ENCODE measurements at places on chromosomes 12 and 14.

- DNase-seq, result no peak
Measured at GRCh38 chr12:94186278-94187241, 38.2 kb downstream of the PLXNC1 start.

DNA sequence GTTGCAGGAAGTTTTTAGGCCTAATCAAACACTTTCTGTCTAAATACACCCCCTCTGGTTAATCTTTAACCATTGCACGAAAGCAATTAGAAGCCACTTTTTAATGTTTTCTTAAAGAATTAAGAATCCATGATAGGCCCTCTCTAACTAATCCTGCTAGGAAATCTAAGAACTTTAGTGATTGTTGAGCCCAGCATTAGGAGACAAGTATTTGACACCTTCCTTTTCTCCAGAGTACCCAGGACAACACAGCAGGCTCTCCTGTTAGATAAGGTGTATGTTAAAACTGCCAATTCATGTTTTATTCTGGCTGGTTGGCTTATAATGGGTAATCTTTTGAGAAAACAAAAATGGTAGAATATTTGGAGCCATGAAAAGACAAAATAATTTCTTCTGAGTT is 95.0 kb downstream of the ALX1 start:
- no peak for DNase-seq

- DNase-seq, result no peak
Measured at GRCh38 chr12:5254703-5255102, 177.2 kb upstream of the NTF3 start.

GRCh38 chr12:32000373-32001005 is 41.3 kb downstream of the RESF1 start:
- DNase-seq, result no peak

GRCh38 chr14:99256483-99256874 is 15.5 kb downstream of the BCL11B start:
- DNase-seq, result no peak

DNA sequence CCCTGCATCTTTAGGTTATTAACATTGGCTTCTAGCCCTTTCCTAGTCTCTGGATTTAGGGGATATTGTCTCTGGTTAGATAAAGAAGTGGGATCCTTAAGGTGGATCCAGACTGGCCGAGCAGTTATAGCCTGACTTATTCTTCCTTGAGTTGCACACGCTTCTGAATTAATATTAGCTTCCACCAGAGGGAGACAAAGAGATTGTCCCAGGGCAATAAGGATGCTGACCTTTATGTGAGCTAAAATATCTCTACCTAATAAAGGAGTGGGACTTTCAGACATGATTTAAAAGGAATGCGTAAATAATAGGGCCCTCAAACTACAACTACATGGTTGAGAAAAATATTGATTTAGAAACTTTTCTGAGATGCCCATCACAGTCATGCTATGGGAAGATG is 139.7 kb downstream of the SLCO1B3 start:
- DNase-seq, result peak; percentile 44

GRCh38 chr12:6146509-6146908 is 22.0 kb upstream of the VWF start:
- no peak for DNase-seq

GRCh38 chr12:106227641-106228319 is 20.0 kb downstream of the CKAP4 start:
- peak; percentile 43 for DNase-seq

DNA sequence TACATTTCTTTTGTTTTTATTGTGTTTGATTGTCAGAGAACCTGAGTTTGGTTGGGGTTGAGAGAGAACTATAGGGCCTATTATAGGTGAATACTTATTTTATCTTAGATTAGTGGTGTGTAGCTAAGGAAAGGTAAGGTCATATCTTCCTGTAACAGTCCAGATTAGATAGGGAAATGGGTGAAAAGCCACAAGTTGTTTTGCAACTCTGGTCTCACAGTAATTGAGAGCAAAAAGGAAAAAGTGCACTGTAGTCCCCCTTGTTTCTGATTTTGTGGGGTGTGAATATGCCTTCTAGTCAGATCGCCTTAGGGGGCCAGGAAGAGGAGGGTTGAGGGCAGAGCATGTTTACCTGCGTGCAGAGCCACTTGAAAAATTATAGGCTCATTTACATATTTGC is 8.9 kb downstream of the MSRB3 start:
- no peak for DNase-seq

GRCh38 chr14:103729496-103730448 is 14.2 kb downstream of the ZFYVE21 start:
- no peak for DNase-seq

GRCh38 chr12:32312049-32312670 is 87.2 kb upstream of the FGD4 start:
- peak; percentile 74 for DNase-seq

- DNase-seq, result no peak
Measured at GRCh38 chr12:12930633-12931219, 21.2 kb downstream of the GPRC5D start.

- DNase-seq, result no peak
Measured at GRCh38 chr14:105140581-105140980, 28.0 kb downstream of the JAG2 start.

GRCh38 chr14:33949411-33949893 is 1.4 kb downstream of the EGLN3 start:
- DNase-seq, result no peak

GRCh38 chr14:92511453-92512238 is 1.9 kb upstream of the RIN3 start:
- no peak for DNase-seq

GRCh38 chr12:45518291-45519235 is 210.9 kb upstream of the ARID2 start:
- DNase-seq, result peak; percentile 46

GRCh38 chr14:76919431-76920330 is 93.5 kb downstream of the LRRC74A start:
- DNase-seq, result no peak

- DNase-seq, result peak; percentile 30
Measured at GRCh38 chr12:51924551-51925319, 17.4 kb downstream of the ACVRL1 start.

- no peak for DNase-seq
Measured at GRCh38 chr14:60867503-60868172, 113.2 kb downstream of the TRMT5 start.

GRCh38 chr12:85484387-85484786 is 204.4 kb downstream of the ALX1 start:
- peak; percentile 10 for DNase-seq

DNA sequence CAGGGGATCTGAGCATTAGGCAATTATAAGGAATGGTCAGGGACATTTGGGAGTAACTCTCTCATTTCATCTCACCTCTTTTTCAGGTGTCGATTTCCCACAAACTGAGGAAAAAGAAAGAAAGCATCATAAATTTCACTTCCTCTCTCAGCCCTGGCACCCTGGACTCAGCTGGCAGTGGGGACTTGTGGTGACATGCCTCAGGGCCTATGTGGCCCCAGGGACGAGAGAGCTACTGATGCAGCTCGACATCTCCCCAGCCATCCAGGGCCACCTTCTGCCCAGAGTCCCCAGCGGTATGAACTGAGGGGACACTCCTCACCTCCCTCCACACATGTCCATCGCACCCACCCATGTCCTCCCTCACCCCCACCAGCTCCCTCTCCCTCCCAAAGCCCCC is 11.7 kb downstream of the TNFRSF1A start:
- DNase-seq, result peak; percentile 55

DNA sequence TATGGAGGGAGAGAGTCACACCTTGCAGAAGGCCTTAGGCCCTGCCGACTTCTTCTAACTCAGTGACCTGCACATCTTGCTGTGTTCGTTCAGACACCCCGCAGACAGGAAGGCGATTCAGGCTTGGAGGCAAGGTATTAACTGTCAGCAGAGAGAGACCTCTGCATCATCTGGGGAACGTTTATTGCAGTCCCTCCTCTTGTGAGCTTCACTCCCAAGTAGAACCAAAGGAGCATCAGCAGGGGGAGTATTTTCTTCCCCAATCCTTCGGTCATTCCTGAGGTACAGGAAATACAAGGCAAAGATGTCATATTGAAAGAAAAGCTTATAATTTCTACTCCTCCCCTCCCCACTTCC is 217.9 kb downstream of the CRADD start:
- no peak for DNase-seq

DNA sequence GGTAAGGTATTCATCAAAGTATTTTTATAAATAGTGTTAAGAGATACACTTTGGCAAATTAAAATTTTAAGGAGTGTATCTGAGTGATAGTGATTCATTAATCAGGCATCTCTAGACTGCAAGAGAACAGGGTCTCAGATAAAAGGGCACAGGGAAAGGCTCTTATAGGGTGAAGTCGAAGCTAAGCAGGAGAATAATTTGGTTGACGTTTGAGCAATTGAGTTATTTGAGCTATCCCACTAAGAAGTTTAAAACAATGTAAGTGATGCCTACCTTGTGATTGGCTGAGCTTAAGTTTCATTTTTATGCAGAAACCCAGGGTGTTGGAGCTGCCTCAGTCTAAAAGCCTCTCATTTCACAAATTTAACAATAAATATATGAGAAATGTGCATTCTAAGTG is 125.3 kb downstream of the SLC6A15 start:
- no peak for DNase-seq

DNA sequence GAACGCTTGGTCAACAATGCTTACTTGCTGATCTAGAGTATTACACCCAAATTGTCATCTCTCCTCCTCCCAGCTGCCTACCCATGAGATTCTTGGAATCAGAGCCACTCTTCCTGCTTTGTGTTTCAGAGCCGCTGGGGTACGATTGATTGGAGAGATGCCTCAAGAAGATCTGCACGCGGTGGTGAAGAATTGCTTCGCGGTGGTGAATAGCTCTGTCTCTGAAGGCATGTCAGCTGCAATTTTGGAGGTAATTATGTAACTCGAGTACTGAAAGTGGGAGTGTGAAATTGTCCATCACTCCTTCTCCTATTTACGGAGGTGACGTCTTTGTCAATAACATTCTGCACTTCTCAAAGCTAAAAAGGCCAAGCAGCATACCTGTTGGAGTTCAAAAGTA is 93.9 kb downstream of the GLT1D1 start:
- no peak for DNase-seq

DNA sequence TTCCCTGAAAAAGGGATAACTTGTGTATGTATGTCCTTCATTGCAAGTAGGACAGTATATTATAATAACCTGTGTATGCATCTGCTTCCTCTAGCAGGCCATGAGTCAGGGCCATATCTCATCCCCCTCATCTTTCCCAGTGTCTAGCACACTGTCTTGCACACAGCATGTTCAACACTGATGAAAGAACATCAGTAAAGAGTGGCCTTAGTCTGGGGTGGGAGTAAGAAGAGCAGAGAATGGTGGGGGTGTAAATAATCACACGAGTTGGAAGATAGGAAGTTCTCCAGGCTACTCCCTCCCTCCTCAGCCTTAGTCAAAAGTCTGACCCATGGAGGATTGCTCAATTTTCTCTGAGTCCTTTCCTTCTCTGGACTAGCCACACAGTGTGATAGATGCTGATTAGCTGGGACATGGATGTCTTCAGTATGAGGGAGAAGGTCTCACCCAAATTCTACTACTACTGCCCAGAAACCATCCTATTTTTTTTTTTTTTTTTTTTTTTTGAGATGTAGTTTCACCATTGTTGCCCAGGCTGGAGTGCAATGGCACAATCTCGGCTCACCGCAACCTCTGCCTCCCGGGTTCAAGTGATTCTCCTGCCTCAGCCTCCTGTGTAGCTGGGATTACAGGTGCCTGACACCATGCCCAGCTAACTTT is 14.6 kb upstream of the SP1 start:
- DNase-seq, result no peak

- DNase-seq, result no peak
Measured at GRCh38 chr14:35123388-35123703, 994 bp downstream of the PRORP start.

- DNase-seq, result no peak
Measured at GRCh38 chr12:59486827-59487226, 109.0 kb upstream of the SLC16A7 start.

- no peak for DNase-seq
Measured at GRCh38 chr12:52145228-52146088, 46.4 kb downstream of the KRT80 start.

DNA sequence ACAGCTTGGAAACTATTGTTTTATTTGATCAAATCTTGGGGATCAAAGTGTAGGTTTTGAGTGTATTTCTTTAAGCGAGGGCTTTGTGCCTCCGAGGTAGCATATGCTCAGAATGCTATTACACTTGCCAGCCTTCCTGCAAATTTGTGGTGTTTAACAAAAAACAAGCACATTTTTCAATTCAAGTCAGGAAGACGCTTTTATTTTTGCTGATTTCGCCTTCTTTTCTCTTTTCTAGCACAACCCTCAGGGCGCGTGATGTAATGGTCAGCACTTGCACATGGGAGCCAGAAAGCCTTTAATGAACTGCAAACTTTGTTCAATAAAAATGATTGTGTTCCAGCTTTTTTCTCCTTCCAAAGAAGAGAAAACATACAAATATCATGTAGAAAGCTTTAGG is 466.5 kb downstream of the PRKD1 start:
- DNase-seq, result no peak

- no peak for DNase-seq
Measured at GRCh38 chr12:111261911-111262676, 106.8 kb downstream of the PHETA1 start.

DNA sequence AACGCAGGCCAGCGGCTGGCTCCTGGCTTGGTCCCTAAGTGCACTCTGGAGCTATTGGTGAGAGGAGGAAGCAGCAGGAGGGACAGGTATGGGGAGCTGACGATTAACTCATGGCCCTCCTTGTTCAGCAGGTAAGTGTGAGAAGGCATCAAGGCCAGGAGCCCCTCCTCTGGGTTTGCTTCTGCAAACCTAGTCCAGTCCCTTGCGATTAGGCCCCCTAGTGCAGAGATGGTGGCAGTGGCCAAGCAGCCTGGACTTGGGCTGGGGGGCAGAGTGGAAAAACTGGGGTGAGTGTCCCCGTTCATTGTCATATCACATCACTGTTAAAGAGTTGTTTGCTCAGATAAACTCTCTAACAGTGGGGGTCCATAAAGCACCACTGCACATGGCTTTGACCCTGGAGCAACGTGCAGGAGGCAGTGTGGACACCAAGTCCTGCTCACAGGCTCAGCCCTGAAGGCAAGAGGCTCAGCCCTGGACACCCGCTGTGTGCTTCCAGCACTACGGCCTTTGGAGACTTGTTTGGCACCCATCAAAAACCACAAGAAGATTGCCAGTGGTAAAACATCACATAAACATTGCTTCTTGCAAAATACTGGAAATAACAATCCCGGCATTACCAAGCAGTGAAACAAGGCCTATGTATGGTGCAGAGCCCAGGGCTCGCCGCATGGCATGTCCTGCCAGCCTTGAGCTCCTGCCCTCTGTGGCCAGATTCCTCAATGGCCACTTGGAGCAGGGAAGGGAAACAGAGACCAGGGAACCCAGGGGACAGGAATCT is 184.3 kb upstream of the RTL1 start:
- no peak for DNase-seq

- DNase-seq, result no peak
Measured at GRCh38 chr12:92094751-92095161, 50.9 kb downstream of the BTG1 start.

GRCh38 chr12:106113824-106114446 is 24.8 kb downstream of the NUAK1 start:
- no peak for DNase-seq

- DNase-seq, result no peak
Measured at GRCh38 chr12:70351076-70351475, 15.0 kb upstream of the KCNMB4 start.

GRCh38 chr12:18217966-18218365 is 43.4 kb upstream of the PIK3C2G start:
- no peak for DNase-seq

Data from GM12865 (cell line).